Mammary epithelial cell (primary cell): ENCODE measurements at places on chromosomes 4 and X.

DNA sequence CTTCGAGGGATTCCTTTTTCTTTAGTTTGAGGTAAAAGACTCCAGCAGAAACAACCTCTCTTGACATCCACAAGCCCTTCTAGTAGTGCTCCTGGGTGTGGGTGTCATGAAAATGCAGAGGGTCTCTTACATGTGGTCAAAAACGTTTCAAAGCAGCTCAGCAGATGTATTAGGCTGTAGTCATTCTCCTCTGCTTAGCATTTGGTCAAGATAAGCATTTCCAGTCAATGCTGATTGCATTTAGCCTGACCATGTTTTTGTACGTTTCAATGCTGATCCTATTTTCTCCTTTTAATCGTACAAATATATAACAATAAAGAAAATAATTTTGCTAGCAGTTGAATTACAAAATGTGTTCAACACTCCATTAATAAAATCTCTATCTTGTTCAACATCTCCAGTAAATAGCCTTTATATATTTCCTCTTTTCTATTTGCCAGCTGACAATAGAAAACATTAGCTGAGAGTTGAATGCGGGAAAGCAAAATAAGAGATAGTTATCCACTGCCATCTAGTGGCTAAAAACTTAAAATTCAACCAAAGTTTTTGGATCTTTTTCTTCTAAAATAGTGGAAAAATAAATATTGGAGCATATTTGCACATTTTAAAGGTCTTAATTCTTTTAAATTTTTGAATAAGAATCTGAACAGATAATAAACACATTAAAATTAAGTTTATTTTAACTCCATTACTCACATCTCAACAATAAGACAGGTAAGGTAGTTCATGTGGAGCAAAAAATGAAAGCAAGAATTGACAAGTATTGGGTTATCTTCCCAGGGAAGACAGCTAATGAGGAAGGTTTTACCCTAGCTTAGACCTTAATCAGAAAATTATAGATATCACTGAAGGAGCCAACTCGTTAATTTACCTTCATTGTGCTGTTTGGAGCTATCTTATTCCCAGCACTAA is 15.2 kb upstream of the PACRGL start:
- no peak for DNase-seq

GRCh38 chr4:170088716-170089115 is 1.0 kb downstream of the AADAT start:
- DNase-seq = no peak

DNA sequence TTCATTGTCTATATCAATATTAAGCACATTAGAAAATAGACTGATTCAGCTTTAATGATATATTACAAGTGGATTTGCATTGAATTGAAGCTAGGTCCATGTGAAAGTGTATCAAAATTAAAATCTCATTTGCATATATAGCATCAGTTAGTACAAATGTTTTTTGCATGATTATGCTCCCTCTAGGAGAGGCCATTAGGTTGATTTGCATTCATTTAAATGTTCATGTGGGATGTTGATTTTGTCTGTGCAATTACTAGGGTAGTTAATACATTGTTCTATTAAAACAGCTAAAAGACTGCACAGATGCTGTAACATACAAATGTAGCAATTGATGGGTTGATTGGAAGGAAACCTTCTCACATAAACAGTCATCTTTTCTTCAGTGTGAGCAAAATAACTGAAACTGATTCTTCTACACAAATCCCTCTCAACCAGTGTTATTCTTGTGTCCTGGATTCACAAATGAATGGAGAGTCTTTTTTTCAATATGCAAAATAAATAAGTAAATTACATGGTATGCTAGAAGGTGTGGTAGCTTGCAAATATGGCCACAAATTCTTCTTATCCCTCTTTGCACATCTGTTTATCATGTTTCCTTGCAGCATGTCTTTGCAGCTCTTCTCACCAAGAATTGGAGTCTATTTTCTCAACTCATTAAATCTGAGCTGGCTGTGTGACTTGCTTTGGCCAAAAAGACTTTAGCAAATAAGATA is 48.6 kb upstream of the DYNLT3 start:
- DNase-seq = no peak

- no peak for DNase-seq
Measured at GRCh38 chrX:42710452-42710851, 67.5 kb downstream of the PPP1R2C start.
